ENCODE measurements at places on chromosomes 3 and 15.

DNA sequence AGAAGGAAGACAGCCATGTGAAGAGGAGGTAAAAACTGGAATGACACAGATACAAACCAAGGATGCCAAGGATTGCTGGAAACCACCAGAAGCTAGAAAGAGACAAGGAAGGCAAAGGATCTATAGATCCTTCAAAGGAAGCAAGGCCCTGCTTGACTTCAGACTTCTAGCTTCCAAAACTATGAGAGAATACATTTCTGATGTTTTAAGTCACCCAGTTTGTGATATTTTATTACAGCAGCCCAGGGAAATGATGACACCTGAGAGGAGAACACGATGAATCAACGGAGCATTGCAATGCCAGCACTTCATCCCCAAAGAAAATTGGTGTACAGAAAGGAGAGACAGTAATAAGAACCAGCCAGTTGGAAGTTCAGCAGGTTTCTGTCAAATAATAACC is 116.3 kb downstream of the MAGI1 start:
- DNase-seq, result no peak
- H3K36me3 ChIP-seq, result no peaks in the 10 kb centered on the region
- no peaks in the 10 kb centered on the region for H3K4me1 ChIP-seq
- no peaks in the 10 kb centered on the region for H3K27me3 ChIP-seq

GRCh38 chr3:28726840-28727239 is 378.2 kb upstream of the AZI2 start:
- no peak overlapping the region for H3K4me3 ChIP-seq
- no peak for DNase-seq
- no peaks in the 10 kb centered on the region for H3K36me3 ChIP-seq
- H3K4me1 ChIP-seq, result no peaks in the 10 kb centered on the region
- no peak overlapping the region for H3K27ac ChIP-seq

- H3K36me3 ChIP-seq, result no peaks in the 10 kb centered on the region
- H3K27ac ChIP-seq, result no peak overlapping the region
- peak; percentile 10 for DNase-seq
- no peak overlapping the region for H3K4me3 ChIP-seq
These were observed 54.9 kb downstream of the SPSB4 start for GRCh38 chr3:141105828-141106628.

DNA sequence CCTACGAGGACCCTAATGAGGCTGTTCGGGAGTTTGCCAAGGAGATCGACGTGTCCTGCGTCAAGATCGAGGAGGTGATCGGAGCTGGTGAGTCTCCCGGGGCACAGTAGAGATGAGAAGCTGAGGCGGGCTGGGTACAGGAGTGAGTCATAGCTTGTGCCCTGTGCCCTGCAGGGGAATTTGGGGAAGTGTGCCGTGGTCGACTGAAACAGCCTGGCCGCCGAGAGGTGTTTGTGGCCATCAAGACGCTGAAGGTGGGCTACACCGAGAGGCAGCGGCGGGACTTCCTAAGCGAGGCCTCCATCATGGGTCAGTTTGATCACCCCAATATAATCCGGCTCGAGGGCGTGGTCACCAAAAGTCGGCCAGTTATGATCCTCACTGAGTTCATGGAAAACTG is 17.9 kb downstream of the EPHB3 start:
- peaks cover 3% of the 10 kb centered on the region for H3K36me3 ChIP-seq
- H3K27me3 ChIP-seq, result peaks cover 3% of the 10 kb centered on the region
- H3K4me3 ChIP-seq, result no peak overlapping the region
- no peak for DNase-seq
- H3K4me1 ChIP-seq, result peaks cover 8% of the 10 kb centered on the region

GRCh38 chr3:21059404-21059803 is 691.6 kb downstream of the ZNF385D start:
- DNase-seq, result no peak
- no peak overlapping the region for H3K4me3 ChIP-seq
- H3K27me3 ChIP-seq, result no peaks in the 10 kb centered on the region
- no peaks in the 10 kb centered on the region for H3K36me3 ChIP-seq
- H3K4me1 ChIP-seq, result no peaks in the 10 kb centered on the region
- no peak overlapping the region for H3K27ac ChIP-seq

DNA sequence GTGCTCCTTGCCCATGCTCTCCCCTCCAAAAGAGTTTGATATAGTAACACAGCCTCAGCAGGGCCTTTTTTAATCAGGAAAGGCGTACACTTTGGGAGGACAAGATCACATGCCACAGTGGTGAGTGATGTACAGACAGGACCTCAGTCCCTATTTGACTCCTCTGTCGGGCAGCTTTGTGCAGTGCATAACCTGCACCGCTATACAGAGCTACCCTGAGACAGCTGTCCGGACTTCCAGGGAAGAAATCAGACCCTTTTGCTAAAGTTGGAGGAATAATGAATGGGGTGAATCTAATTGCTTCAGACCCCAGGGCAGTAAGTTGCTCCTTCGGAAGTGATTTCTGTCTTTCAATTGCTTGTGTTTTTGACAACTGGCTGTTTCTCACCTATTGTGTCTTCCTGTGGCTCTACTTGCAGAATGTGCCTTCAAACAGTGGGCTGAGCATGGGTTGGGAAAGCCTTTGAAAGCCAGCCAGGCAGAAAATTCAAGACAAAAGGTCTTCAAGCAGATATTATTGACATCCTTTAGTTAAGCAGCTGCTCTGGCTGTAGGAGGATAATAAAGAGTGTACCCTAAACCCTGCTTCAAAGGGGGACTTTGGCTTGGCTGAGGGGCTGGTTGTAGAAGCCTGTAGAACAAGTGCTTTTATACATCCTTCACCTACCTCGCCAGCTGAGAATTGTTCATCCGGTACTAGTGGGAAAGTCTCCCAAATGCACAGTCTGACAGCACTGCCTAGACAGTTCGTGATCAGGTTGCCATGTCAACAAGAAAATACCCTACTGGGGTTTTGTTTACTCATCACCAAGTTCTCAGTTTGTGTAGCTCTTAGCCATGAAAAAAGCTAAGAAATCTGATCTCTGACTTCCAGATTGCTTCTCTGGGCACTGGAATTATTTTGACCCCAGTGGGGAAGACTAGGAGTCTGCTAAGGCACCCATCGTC is 35.1 kb downstream of the SNTN start:
- no peaks in the 10 kb centered on the region for H3K27me3 ChIP-seq
- H3K4me1 ChIP-seq, result no peaks in the 10 kb centered on the region
- DNase-seq, result no peak
- no peak overlapping the region for H3K27ac ChIP-seq

DNA sequence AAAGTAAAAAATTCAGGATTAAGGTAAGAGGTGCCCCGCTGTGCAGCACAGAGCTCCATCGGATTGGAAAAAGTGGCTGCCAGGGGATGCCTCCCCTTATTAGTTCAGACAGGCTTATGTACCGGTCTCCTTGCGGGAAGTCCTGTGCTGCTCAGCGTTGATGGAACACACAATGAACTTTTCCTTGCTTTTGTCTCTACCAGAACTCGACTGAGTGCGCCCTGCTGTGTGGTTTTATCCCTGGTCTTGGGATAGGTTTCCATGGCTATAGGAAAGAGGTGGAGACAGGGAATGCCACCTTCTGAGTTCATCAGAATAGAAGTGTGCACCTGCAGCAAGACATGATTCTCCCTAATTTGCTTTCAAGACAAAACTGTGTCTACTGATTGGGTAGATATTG is 745.9 kb upstream of the CFAP20DC start:
- H3K27ac ChIP-seq, result no peak overlapping the region
- H3K36me3 ChIP-seq, result no peaks in the 10 kb centered on the region
- no peaks in the 10 kb centered on the region for H3K4me1 ChIP-seq

- no peak for DNase-seq
- no peak overlapping the region for H3K27ac ChIP-seq
- no peak overlapping the region for H3K4me3 ChIP-seq
- H3K27me3 ChIP-seq, result no peaks in the 10 kb centered on the region
- H3K4me1 ChIP-seq, result no peaks in the 10 kb centered on the region
These were observed 66.5 kb downstream of the NME9 start for GRCh38 chr3:138263104-138263503.

DNA sequence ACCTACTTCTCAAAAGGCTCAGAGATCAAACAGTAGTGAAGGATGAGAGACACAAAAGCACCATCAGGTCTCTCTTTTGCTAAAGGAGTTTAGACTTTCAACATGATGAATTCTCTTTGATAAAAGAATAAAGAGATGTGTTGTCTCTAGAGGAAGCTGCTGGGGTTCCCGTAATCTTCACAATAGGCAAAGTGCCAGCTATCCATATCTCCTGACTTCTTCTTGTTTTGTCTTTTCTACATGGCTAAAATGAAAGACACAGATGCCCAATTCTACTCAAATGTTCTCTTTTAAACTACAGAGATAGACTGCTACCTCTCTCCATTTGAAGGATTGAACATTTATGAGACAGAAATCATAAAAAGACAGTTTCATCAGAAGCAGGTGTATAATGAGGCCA is 38.4 kb upstream of the TUSC7 start:
- no peak overlapping the region for H3K27ac ChIP-seq
- no peaks in the 10 kb centered on the region for H3K36me3 ChIP-seq
- H3K27me3 ChIP-seq, result no peaks in the 10 kb centered on the region
- DNase-seq, result no peak

GRCh38 chr15:39430389-39430788 is 150.5 kb upstream of the THBS1 start:
- H3K36me3 ChIP-seq, result no peaks in the 10 kb centered on the region
- no peaks in the 10 kb centered on the region for H3K27me3 ChIP-seq

DNA sequence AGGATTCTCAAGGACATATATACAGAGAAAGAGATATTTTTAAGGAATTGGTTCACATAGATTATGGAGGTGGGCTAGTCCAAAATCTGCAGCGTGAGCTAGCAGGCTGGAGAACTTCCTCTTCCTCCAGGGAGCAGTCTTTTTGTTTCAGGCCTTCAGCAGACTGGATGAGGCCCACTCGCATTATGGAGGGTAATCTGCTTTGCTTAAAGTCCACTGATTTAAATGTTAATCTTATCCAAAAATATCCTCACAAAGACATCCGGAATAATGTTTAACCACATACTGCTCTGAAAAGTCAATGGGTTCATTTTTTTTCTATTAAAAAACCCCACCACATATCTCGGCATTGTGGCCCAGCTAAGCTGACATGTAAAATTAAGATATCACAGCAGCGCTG is 22.2 kb upstream of the NRROS start:
- H3K4me1 ChIP-seq, result peaks cover 15% of the 10 kb centered on the region
- no peaks in the 10 kb centered on the region for H3K36me3 ChIP-seq
- no peak overlapping the region for H3K4me3 ChIP-seq
- no peak for DNase-seq
- no peak overlapping the region for H3K27ac ChIP-seq
- no peaks in the 10 kb centered on the region for H3K27me3 ChIP-seq

DNA sequence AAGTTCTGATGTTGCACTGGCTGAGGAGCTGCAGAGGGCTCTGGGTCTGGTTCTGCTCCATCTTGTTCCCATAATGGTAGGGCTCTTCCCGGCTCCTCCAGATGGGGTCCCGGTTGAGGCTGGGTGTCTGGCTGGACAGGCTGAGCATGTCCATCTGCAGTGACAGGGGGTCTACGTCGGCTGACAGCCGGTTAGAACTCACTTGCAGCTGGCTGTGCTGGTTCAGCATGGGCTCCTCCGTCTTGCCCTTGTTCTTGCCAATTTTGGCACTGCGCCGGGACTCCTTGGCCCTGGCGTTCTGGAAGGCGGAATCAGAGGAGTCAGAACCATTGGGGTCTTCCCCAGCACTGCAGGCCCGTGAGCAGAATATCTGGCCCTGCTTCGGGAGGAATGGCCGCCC is 78.1 kb downstream of the PRICKLE2 start:
- H3K4me3 ChIP-seq, result no peak overlapping the region
- H3K27me3 ChIP-seq, result peaks cover 8% of the 10 kb centered on the region
- no peaks in the 10 kb centered on the region for H3K36me3 ChIP-seq
- DNase-seq, result no peak

DNA sequence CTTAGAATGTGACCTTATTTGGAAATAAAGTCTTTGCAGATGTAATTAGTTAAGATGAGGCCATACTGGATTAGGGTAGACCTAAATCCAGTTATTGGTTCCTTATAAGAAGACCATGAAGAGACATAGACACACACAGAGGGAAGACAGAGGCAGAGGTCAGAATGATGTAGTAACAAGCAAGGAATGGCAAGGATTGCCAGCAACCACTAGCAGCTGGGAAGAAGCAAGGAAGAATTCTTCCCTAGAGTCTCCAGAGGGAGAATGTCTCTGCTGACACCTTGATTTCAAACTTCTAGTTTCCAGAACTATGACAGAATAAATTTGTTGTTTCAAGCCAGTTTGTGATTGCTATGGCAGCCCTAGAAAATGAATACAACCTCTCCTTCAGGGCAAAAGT is 116.7 kb downstream of the WDR76 start:
- H3K36me3 ChIP-seq, result no peaks in the 10 kb centered on the region
- H3K27me3 ChIP-seq, result no peaks in the 10 kb centered on the region
- DNase-seq, result no peak

GRCh38 chr15:68676011-68676605 is 97.3 kb downstream of the CORO2B start:
- no peaks in the 10 kb centered on the region for H3K36me3 ChIP-seq
- H3K27me3 ChIP-seq, result no peaks in the 10 kb centered on the region
- DNase-seq, result no peak
- no peaks in the 10 kb centered on the region for H3K4me1 ChIP-seq

GRCh38 chr3:138862531-138862923 is 27.8 kb upstream of the PIK3CB start:
- H3K4me1 ChIP-seq, result no peaks in the 10 kb centered on the region
- no peak overlapping the region for H3K4me3 ChIP-seq
- no peak overlapping the region for H3K27ac ChIP-seq

GRCh38 chr15:63212050-63213004 is 22.9 kb downstream of the RAB8B start:
- DNase-seq, result no peak
- H3K4me3 ChIP-seq, result no peak overlapping the region
- no peaks in the 10 kb centered on the region for H3K36me3 ChIP-seq
- H3K27me3 ChIP-seq, result no peaks in the 10 kb centered on the region

GRCh38 chr3:162760789-162761188 is 1264.2 kb downstream of the OTOL1 start:
- DNase-seq, result no peak
- H3K36me3 ChIP-seq, result no peaks in the 10 kb centered on the region
- no peak overlapping the region for H3K4me3 ChIP-seq

DNA sequence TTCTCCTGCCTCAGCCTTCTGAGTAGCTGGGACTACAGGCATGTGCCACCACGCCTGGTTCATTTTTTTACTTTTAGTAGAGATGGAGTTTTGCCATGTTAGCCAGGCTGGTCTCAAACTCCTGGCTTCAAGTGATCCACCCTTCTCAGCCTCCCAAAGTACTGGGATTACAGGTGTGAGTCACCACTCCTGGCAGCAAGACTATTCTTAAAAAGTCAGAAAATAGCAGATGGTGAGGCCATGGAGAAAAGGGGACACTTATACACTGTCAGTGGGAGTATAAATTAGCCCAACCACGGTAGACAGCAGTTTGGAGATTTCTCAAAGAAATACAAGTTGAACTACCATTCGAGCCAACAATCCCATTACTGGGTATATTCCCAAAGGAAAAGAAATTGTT is 603.3 kb upstream of the TBL1XR1 start:
- H3K27me3 ChIP-seq, result no peaks in the 10 kb centered on the region
- H3K4me3 ChIP-seq, result no peak overlapping the region
- no peak for DNase-seq
- H3K4me1 ChIP-seq, result no peaks in the 10 kb centered on the region

- H3K4me3 ChIP-seq, result no peak overlapping the region
- H3K4me1 ChIP-seq, result no peaks in the 10 kb centered on the region
- no peaks in the 10 kb centered on the region for H3K36me3 ChIP-seq
- no peak for DNase-seq
These were observed 279.1 kb upstream of the THRB start for GRCh38 chr3:24773798-24774197.
